ENCODE measurements at places on chromosomes 3 and 15. TPM values are rescaled to one million over a fixed set of nuclear protein-coding genes. Genes with fewer than 3 reads are reported as not detected.

DNA sequence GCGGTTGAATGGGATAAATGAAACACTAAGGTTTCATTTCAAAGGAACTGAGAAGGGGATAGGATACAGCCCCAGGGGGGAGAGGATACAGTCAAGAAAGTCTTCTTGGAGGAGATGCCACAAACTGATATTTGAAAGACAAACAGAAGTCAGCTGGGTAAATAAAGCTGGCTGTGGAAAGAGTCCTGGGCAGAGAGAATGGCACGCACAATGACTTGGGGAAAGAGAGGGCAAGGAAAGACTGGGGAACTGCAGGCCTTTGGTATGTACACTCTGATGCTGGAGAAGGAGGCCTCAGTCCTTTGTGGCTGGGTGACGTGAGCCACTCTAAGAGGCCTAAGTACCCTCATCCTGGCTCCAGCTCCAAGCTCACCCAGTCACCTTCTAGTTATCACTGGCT lies 45.2 kb upstream of the LMCD1 start:
- no peak for DNase-seq
- H3K4me3 ChIP-seq, result no peak overlapping the region
- no peaks in the 10 kb centered on the region for H3K36me3 ChIP-seq
- H3K4me1 ChIP-seq, result peaks cover 7% of the 10 kb centered on the region

GRCh38 chr15:81777546-81777945 lies 268.3 kb downstream of the MEX3B start:
- no peaks in the 10 kb centered on the region for H3K36me3 ChIP-seq
- DNase-seq, result no peak
- H3K27me3 ChIP-seq, result no peaks in the 10 kb centered on the region
- H3K27ac ChIP-seq, result no peak overlapping the region

GRCh38 chr3:106206146-106206545 lies 337.3 kb upstream of the CBLB start:
- H3K4me1 ChIP-seq, result no peaks in the 10 kb centered on the region
- H3K36me3 ChIP-seq, result no peaks in the 10 kb centered on the region

GRCh38 chr3:30084971-30085403 lies 521.4 kb upstream of the TGFBR2 start:
- H3K27me3 ChIP-seq, result no peaks in the 10 kb centered on the region
- H3K36me3 ChIP-seq, result no peaks in the 10 kb centered on the region
- H3K4me3 ChIP-seq, result no peak overlapping the region
- peaks cover 12% of the 10 kb centered on the region for H3K4me1 ChIP-seq
- H3K27ac ChIP-seq, result no peak overlapping the region

- H3K27ac ChIP-seq, result no peak overlapping the region
- H3K36me3 ChIP-seq, result no peaks in the 10 kb centered on the region
- H3K27me3 ChIP-seq, result no peaks in the 10 kb centered on the region
- H3K4me3 ChIP-seq, result no peak overlapping the region
- H3K4me1 ChIP-seq, result peaks cover 40% of the 10 kb centered on the region
Observed at GRCh38 chr3:187212196-187212545, 14.9 kb downstream of the RTP1 start.

- H3K36me3 ChIP-seq, result no peaks in the 10 kb centered on the region
- H3K4me1 ChIP-seq, result no peaks in the 10 kb centered on the region
- H3K27me3 ChIP-seq, result no peaks in the 10 kb centered on the region
- H3K27ac ChIP-seq, result no peak overlapping the region
Observed at GRCh38 chr3:5456199-5456598, 268.7 kb downstream of the EDEM1 start.

DNA sequence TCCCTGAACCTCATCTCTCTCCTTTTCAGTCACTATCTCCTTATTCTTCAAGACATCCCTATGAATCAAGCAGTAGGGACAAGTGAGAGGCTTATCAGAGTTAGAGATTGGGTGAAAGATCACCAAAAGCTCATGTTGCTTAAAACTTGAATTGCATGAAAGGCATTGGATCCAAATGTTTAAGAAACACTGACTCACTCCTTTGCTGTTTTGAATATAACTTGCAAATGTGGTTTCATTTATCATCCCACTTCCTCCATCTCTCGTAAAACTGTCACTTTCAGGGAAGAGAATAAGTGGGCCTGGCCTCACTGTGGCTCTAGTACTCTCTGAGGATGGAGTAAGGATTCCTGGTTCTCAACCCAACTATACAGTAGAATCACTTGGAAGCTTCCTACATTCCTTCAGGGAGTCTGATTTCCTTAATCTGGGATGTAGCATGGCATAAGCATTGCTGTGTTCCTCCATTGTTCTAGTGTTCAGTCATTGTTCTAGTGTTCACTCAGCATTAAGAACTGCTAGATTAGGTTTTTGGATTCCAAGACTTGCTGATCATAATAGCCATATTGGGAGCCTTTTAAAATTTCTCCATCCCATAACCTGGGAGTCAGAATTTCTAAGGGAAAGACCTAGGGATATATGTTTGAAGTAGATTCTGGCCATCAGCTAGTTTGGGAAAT lies 171.8 kb downstream of the TMEM108 start:
- DNase-seq, result no peak
- H3K4me3 ChIP-seq, result no peak overlapping the region
- no peaks in the 10 kb centered on the region for H3K36me3 ChIP-seq
- peaks cover 58% of the 10 kb centered on the region for H3K27me3 ChIP-seq
- no peak overlapping the region for H3K27ac ChIP-seq

Gene TNNC1
- 26.5 TPM for total RNA-seq

All from Calu3 (cell line).